ENCODE measurements at places on chromosomes 1 and 21.

DNA sequence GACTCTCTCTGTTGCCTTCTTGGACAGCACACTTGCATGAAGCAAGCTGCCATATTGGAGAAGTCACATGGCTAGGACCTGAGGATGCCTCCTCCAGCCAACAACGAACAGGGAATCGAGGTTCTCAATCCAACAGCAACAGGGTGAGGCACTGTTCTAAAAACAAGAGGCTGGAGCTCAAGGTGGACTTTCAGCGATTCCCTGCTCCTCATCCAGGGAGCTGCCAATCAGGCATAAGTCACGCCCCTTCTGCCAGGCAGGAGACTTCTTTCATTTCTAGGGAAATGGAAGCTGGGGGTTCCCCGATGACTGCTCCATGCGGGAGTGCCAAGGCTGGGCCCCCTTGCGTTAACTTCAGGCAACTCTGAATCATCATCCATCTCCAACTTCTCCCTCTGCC, 22.7 kb upstream of the IFNAR1 start:
- no peak for DNase-seq

- no peak for DNase-seq
Observed at GRCh38 chr1:64790832-64791487, 46.1 kb downstream of the RAVER2 start.

DNA sequence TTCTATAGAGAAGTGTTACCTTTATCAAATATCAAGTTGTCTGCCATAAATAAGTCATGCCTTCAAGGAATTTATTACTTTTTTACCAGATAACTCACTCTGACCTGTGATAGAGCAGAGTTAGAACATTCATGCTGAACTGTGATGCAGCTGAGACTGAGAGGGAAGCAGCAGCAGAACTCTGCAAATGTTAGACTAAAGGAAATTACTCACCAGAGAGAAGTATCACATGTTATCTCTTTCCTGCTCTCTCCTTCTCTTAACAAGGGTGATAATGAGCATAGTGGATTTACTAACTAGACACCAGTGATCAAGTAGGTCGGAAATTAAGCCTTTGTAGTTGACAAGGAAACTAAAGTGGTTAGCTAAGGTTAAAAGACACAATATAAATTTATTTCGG, 181.6 kb downstream of the RASAL2 start:
- DNase-seq = peak; percentile 10

DNA sequence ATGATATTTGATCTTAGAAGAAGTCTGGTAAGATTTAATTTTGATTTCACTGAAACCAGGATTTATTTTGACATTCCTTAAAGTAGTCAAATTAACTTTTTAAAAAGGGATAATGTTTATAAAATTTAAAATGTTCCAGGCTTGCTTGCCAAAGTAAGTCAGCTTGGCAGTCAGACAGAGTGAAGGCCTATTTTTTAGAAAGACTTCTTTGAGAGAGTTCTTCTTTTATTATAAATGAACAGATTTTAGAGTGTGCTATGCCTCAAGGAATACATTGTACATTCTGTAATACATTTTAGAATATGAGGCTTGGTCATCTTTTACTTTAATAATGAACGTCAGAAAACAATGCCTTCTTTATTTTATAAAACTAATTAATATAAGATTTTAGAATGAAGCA, 138.7 kb downstream of the DISP1 start:
- DNase-seq = no peak

GRCh38 chr21:36647279-36648093, 51.4 kb upstream of the SIM2 start:
- peak; percentile 70 for DNase-seq

DNA sequence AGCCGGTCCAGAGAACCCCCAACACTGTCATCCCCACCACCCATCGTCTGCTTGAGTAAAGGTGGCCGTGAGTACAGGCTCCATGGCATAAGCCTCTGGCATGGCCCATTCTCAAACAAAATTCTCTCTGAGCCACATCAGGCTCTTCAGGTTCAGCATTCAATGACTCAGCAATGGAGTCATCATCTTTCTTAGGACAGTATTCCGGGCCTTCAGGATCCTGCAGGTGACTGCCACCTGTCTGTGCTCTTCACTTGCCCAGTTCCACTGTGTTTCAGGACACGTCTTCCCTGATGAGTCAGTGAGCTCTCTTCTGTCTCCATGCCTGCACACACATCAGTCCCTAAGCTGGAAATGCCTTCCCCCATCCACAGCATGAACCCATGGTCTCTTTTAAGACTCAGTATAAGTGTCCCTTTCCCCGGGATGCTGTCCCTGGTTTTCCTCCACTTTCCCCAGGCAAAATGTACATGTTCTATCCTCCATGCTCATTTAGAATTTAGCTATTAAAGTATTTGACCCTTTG, 81.1 kb upstream of the FGGY start:
- DNase-seq = no peak

- DNase-seq = no peak
Observed at GRCh38 chr1:203456577-203456976, 19.0 kb upstream of the PRELP start.

GRCh38 chr1:109759513-109760334, 4.0 kb downstream of the EPS8L3 start:
- DNase-seq = no peak

DNA sequence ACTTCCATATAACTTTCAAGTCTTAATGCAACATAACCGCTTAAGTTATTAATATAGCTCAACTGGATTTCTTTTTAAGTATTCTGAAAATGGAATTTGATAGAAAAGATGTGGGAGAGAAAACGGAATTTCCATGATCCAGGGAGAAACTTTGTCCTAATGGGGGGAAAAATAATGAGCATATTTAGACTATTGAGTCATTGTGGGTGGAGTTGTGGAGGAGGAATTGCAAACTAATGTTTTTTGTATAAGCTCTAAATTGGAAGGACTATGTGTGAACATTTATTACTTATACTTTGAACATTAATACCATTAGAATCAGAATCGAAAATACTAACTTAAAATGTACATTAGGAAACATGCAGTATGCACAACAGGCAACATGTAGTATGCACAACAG, 159.9 kb upstream of the NEGR1 start:
- DNase-seq = no peak

GRCh38 chr1:215457213-215457612, 109.9 kb upstream of the KCTD3 start:
- no peak for DNase-seq

- peak; percentile 31 for DNase-seq
Observed at GRCh38 chr1:98325646-98326440, 335.7 kb upstream of the SNX7 start.

GRCh38 chr1:164225011-164225410, 334.0 kb upstream of the PBX1 start:
- no peak for DNase-seq

- peak; percentile 56 for DNase-seq
Observed at GRCh38 chr1:224852901-224853568, 76.4 kb upstream of the DNAH14 start.

DNA sequence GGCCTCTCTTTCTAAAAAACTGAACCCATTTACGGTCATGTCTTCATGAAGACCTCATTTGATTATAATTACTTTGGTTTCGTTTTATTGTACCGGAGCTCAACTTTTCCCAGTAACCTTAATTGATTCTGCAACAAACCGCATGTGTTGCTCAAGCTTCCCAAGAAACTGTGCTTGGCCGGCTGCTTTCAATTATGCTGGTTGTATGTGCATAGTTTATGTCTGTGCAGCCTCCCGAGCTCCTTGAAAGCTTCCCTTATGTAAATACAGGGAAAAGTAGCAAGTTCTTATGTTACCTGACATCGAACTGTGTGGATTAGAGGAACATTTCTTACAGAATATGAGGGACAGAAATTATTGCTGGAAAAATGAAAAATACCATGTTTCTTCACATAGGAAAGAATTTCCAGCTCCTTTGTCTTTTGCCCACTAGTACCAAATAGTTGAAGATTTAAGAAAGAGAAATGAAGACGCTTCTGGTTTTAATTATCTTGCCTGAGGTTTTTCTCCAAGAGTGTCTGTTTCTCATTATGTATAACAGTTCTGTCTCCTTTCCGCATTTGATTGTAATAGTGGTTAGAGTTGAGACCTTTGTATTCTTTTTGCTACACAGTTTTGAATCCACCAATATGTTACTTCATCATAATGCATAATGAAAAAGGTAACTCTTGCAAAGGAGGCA, 2.1 kb downstream of the VCAM1 start:
- peak; percentile 61 for DNase-seq

GRCh38 chr1:240597153-240597745, 14.7 kb downstream of the GREM2 start:
- DNase-seq = peak; percentile 10

DNA sequence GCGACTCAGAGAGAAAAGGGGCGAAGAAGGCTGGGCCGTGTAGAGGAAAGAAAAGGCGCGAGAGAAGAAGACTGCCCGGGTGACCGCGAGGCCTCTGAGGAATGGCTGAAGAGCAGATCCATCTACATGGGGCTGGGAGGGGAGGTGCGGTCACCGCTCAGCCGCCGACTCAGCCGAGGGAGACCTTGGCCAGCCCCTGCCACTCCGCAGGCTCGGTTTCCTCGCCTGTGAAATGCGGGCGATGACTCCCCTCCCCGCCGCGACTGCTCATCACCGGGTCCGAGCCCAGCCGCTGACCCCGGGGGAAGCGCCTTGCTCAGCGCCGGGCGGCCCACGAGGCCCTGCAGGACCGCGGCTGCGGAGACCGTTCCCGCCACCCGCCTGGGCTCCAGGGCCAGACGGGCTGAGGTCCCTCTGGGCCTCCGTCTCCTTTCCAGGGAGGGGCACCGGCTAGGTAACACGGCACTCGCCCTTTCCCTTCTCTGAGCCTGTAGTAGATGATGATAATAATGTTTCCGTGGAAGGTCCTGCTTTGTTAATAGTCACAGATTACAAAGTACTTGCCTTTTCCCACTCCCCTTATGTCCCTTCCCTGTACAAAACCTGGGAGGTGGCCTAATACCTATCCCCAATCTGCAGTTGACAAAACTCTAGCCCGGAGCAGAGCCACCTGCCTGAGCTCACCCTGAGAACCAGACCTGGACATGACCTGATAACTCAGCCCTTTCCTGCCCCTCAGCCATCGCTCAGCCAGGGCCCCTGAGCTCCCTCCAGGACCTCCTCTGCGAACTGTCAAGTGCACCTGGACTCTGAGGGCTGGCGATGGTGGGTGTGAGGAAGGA, 1.6 kb upstream of the BSND start:
- peak; percentile 38 for DNase-seq

GRCh38 chr1:158654086-158654485, 32.4 kb downstream of the SPTA1 start:
- DNase-seq = no peak

- DNase-seq = peak; percentile 90
Observed at GRCh38 chr1:39653546-39654031, 14.1 kb upstream of the HEYL start.

DNA sequence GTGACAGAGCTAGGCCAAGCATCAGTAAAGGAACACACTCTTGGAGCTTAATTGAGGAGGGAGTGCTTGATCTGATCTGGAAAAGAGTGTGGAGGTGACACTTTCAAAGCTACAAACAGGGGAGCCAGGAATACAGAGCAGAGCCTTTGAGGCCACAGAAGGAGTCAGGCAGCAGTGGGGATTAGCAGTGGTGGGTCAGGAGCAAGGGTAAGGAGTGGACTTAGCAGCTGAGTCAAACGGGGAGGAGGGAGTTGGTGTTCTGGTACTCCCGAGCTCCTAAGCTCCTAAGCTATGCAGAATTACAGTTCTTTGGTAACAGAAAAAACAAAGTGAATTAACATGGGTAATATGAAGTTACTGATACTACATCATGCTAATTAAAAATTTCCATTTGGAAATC, 14.5 kb downstream of the RAB4A start:
- peak; percentile 28 for DNase-seq

GRCh38 chr1:245264226-245264625, 109.4 kb downstream of the KIF26B start:
- DNase-seq = no peak

GRCh38 chr1:30360281-30360680, 363.1 kb downstream of the MATN1 start:
- no peak for DNase-seq

DNA sequence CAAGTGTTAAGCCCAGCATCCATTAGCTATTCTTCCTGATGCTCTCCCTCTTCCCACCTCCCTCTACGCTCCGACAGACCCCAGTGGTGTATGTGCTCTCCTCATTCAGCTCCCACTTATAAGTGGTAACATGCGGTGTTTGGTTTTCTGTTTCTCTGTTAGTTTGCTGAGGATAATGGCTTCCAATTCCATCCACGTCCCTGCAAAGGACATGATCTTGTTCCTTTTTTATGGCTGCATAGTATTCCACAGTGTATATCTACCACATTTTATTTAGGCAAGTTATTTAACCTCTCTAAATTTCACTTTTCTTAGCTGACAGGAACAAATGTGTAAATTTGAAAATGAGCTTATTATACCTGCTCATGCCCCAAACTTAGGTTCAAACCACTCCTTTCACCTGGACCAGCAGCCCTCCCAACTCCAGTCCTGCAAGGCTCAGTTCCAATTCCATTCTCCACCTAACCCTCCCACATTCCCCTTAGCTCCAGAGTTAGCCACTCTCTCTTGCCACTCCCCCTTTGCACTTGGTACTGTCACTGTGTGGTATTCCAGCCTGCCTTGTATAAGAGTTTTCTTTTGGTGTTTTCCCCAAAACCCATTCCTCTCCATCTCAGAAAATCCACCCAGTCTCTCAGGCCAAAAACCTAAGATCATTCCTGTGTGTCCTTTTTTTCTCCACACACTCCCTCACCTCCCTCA, 1.7 kb upstream of the PEF1 start:
- no peak for DNase-seq

DNA sequence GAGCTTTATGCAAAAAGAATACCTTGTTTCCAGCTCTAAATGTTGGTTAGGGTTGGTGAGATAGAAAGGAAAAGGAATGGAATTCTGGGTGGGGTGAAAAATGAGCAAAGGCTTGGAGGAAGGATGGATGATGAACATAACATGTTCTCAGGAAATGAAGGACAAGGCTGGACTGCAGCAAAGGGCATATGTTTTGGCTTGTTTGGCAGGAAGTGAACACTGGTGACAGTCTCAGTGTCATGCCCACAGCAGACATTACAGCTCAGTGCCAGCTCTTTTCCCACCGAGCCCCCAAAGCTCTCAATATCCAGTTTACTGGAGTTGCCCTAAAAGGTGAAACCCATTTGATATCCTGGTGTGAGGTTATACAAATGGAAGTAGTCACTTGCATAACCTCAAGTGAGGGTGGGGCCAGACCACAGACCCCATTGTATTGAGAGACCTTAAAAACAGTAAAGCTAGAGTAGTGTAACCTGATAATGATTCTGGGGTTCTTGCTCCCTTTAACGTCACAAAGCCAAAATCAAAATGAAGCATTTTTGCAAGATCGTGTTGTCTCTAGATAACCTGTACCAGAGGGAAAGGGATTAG, 270.6 kb downstream of the NFIA start:
- DNase-seq = no peak

- DNase-seq = no peak
Observed at GRCh38 chr1:152487871-152488270, 22.7 kb upstream of the LCE5A start.

DNA sequence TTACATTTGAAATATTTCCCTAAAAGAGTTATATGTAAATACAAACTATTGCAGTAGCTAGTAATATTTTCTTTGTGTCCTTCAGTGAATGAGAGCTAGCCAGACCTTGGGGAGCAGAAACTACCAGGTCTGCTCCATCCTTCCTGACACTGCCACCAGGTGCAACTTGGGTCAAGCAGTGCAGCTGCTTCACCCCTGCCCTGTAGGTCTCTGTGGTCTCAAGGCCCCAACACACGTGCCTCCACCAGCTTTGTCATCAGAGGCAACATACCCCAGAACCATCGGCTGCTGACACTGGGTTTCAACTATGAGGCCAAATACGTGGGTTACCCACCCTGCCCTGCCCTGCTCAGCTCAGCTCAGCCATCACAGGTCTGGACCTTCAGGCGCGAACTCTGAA, 181.6 kb downstream of the FCRL5 start:
- DNase-seq = no peak

GRCh38 chr1:208336137-208336518, 91.9 kb upstream of the PLXNA2 start:
- no peak for DNase-seq
